ENCODE measurements at places on chromosomes 12 and 14. TPM values are rescaled to one million over a fixed set of nuclear protein-coding genes. Genes with fewer than 3 reads are reported as not detected.

GRCh38 chr14:39554576-39554975, 122.3 kb upstream of the FBXO33 start:
- no peak for DNase-seq

GRCh38 chr12:93059925-93060665, 131.0 kb upstream of the EEA1 start:
- no peak for DNase-seq

GRCh38 chr12:92143258-92143657, 2.4 kb downstream of the BTG1 start:
- no peak for DNase-seq

Gene EIF2S3B
- total RNA-seq: 0.20 TPM

DNA sequence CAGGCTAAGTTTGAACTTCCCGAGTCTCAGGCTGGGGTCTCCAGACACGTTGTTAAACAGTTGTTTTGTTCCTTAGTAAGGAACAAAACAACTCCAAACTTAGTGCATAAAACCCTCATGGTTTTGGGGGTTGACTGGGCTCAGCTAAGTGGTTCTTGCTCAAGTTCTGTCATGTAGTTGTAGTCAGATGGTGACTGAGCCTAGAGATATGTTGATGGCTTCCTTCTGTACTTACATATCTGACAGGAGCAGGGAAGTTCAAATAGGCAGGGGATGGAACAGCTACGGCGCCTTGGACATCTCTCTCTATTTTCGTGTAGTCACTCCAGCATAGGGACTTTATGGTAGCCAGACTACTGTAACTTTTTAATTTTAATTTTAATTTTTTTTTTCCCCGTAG, 45.7 kb downstream of the SPATS2 start:
- DNase-seq: no peak

Gene RTL1
- not detected for total RNA-seq

GRCh38 chr14:68476212-68477109, 316.4 kb downstream of the ZFP36L1 start:
- DNase-seq: peak; percentile 78

- no peak for DNase-seq
Observed at GRCh38 chr12:84455598-84455997, 457.0 kb downstream of the SLC6A15 start.

GRCh38 chr12:99979471-99979870, 5.3 kb downstream of the ANKS1B start:
- DNase-seq: no peak

DNA sequence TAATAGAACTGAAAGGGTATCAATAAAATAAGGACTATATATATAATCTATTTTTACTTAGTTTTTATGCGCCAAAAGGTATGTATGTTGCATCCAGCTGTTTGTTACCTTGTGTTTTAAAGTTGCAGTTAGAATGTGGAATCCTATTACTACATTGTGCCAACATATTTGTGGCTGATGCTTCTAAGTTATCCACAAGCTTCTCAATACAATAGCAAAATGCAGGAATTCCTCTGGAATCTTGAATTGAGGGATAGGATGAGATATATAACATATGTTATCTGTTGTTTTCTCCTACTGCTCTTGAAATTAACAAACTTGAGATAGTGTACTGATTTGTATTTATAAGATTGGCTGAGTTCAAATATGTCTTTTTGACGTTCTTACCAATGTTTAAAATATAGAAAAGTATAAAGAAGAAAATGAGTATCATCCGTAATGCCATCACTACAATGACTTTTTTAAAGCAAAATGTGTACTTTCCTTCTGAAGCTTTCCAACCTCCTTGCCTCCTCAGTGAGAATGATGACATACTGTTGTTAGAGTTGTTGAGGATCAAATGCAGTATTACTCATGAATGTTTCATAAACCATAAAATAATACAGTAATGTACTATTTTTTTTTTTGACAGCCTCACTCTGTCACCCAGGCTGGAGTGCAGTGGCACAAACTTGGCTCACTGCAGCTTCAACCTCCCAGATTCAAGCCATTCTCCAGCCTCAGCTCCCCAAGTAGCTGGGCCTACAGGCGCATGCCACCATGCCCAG, 6.6 kb downstream of the RAP1B start:
- no peak for DNase-seq

Gene HOXC5
- total RNA-seq: not detected

DNA sequence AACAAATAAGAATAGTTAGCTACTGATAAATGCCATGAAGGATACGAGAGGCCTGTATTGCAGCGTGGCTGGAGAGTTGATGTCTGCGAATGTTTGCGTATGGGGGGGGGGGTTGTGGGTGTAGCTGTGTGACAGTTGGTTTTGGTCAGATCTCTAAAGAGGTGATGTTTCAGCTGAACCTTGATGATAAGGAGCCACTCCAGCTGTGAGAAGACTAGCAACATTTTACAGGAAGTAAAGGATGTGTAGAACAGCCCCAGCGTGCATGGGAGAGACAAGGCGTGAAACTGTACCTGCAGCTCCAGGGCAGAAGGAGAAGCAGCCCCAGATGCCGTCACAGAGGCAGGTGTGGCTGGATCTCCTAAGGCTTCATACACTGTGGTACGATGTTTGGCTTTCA, 416.9 kb downstream of the TMEM132D start:
- no peak for DNase-seq

DNA sequence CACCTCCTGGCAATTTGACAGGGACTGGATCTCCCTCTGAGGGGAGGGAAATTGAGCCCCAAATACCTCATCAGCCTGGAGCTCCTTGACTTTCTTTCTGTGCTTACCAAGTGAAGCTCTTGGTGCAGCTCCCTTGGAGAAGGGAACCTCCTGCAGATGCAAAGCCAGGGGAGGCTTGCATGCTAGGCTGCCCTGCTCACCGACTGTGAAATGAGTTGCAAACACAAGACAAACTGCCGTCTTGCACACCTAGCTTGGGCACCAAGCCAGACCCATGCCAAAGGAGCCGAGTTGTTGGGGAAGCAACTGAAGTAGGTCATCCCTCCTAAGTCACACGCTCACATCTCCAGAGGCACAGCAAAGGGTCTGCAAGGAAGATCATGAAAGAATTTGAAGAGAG, 95.2 kb downstream of the GTF2A1 start:
- no peak for DNase-seq
